Activated CD4-positive, alpha-beta memory T cell treated with anti-CD3 and anti-CD28 coated beads for 36 hours (primary cell): ENCODE measurements at places on chromosomes 11 and 22. TPM values are rescaled to one million over a fixed set of nuclear protein-coding genes. Genes with fewer than 3 reads are reported as not detected.
A peak's percentile ranks its signal among the peaks of the same experiment; 100 is the strongest.

DNA sequence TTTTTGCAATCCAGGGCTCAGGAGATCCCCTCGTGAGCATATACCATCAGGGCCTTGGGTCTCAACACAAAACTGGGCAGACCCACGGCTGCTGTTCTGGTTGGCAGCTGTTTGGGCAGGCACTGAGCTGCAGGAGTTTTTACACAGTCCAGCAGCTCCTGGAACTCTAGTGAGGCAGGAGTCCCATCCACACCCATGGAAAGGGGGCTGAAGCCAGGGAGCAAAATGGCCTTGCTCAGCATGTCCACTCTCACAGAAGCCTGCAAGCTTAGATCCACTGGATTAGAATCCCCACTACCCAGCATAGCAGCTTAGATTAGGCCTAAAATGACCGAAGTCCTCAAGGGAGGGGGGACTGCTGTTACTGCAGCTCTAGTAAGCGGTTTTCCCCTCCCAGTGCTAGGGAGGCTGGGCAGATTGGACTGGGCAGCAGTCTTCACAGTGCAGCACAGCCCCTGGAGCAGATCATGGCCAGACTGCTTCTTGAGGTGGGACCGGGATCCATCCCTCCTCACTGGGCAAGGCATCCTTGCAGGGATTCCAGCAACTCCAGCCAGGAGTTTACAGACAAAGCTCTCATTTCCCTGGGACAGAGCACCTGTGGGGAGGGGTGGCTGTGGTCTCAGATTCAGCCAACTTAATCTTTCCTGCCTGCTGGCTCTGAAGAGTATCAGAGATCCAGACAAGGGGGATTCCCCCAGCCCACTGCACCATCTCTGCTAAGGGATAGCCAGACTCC, 36.4 kb upstream of the CARD16 start:
- DNase-seq, result no peak

GRCh38 chr11:106957030-106957482, 61.2 kb downstream of the GUCY1A2 start:
- no peak for DNase-seq

DNA sequence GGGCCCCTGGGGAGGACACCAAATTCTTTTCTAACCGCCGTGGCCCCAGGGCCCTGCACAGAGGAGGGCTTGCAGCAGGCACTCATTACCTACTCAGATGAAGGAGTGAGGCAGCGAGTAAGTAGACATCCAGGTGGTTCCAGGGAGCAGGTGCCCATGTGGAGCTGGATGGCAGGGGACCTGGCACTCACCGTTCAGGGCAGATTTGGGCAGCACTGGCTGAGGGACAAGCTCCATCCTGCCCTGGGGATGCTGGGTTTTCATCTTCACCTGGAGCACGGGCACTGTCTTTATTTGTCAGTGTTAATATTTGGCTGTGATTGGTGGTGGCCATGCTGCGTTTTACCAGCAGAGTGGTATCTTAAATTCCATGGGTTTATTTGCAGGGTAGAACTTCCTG, 1182.7 kb downstream of the BRD1 start:
- no peak for DNase-seq

GRCh38 chr11:41458641-41459040, 811 bp downstream of the LRRC4C start:
- DNase-seq, result no peak

DNA sequence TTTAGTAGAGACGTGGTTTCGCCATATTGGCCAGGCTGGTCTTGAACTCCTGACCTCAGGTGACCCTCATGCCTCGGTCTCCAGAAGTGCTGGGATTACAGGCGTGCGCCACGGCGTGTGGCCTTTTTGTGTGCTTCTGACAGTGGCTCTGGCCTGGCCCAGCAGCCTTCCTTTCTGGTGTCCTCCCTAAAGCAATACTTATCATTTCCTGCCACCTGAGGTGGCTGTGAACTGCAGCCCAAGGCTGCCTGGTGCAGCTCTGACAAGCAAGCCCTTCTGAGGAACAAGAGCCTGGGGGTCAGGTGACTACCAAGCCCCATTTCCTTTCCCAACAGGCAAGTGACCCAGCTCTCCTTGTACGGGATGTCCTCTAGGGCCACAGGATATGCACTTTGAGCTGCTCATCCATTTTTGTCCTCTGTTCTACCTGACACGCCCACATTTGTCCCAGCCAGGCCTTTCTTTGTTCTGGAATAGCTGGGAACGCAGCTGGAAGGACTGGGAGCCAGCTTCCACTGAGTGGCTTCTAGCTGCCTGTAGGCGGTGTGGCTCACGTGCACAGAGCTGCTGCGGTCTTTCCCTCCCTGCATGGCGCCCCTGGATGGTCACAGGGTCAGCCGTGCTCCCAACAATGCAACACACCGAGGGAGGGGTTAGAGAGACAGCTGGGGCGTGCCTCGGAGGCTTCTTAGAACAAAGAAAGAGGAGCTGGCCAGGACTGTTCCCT, 12.3 kb upstream of the BID start:
- DNase-seq, result no peak

GRCh38 chr11:113504586-113504985, 29.4 kb upstream of the DRD2 start:
- no peak for DNase-seq

- no peak for DNase-seq
Measured at GRCh38 chr11:130865091-130865773, 51.0 kb downstream of the SNX19 start.

DNA sequence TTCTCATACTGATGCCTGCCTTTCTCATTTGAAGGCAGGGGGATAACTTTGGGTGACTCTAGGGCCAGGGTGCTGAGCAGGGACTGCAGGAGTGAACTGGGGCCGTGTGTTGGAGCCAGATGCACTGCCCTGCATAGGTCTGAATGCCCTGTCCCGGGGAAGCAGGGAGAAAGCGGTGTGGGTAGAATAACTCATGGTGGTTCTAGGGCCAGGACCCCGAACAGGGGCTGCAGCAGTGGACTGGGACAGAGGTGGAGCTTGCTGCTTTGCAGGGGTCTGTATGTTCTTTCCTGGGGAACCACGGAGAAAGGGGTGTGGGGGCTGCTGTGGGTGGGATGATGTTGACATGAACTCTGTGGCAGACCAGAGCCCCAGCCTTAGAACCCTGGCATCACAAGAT, 52.9 kb downstream of the GAB4 start:
- no peak for DNase-seq

GRCh38 chr11:107017433-107018218, 650 bp downstream of the GUCY1A2 start:
- DNase-seq, result peak; percentile 11

- DNase-seq, result no peak
Measured at GRCh38 chr22:29587938-29588699, 7.2 kb upstream of the NIPSNAP1 start.

Gene WBP2NL
- 0.82 TPM for total RNA-seq

GRCh38 chr22:48365386-48365785, 1462.3 kb downstream of the BRD1 start:
- DNase-seq, result no peak

DNA sequence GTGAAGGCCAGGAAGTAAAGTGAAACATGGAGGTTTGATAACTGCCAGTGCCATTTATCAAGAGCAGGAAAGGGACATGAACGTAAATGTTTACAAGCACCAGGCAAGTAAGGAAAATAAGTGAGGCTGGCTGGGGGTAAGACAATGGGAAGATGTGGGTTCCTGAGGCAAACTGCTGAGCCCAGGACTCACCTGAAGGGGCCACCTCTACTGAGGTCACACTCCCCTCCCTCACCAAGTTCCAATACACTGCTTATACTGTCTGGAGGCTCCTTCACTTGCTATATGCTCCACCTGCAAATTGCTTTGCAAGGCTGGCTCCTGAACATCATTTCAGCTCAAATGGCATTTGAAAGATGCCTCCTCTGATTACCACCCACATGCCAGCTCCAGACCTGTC, 10.3 kb upstream of the ZC3H12C start:
- DNase-seq, result no peak

DNA sequence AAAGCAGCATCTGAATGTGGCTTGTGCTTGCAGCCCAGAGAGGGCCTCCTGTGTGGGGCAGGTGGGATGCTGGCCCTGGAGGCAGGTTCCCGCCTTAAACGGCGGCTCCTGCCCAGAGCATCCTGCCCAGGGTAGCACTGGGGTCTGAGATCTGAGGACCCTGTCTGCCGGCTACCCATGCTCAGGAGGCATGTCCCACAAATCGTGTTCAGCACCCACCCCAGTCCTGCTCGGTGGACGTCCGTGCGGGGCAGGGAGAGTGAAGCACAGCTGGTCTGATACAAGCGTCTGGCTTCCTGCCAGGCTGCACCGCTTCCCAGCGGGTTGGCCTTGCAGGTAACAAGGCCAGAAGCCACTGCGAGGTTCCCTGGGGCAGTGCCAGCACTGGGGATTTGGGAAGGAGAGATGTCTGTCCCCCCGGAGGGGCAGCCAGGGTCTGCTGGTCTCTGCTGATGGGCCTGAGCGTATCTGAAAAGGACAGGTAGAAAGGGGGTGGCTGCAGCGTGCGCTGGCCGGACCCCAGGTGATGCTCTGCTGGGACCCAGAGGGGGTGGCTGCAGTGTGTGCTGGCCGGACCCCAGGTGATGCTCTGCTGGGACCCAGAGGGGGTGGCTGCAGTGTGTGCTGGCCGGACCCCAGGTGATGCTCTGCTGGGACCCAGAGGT, 3.6 kb downstream of the TRABD start:
- no peak for DNase-seq

DNA sequence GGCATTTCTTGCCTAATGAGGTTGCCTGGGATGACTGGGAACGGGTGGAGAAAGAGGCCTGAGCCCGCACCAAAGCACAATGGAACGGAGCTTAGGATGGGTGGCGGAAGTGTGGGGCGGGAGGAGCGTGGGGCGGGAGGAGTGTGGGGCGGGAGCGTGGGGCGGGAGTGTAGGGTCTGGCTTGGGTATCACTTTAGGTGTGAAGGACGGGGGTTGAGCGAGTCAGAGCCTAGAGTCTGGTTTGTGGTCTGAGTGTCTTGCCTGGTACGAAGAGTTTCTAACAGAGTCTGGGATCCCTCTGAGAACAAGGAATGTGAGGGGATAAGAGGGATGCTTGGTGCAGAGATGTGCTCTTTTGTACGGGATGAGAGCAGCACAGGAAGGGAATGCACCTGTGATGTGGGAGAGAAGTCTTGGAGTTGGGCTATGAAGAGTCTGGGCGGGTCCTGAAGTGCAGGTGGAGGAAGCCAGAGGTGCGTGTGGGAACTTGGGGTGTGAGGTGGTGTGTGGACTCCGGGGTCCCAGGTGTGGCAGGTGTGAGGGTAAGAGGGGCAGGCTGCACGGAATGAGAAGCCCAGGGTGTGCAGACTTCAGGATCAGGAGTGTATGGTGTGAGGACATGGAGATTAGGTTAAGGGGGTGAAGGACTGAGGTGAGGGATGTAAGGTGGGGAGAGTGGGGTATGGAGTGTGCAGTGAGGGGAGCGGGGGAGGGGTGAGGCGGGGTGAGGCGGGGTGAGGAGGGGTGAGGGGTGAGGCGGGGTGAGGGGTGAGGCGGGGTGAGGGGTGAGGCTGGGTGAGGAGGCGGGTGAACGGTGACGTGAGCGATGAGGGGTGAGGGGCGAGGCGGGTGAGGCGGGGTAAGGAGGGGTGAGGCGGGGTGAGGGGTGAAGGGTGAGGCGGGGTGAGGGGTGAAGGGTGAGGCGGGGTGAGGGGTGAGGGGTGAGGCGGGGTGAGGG, 1.0 kb downstream of the SYCE3 start:
- DNase-seq, result no peak

GRCh38 chr22:46006379-46007002, 29.5 kb upstream of the WNT7B start:
- DNase-seq, result peak; percentile 90

Gene TNNI2
- total RNA-seq, result not detected

DNA sequence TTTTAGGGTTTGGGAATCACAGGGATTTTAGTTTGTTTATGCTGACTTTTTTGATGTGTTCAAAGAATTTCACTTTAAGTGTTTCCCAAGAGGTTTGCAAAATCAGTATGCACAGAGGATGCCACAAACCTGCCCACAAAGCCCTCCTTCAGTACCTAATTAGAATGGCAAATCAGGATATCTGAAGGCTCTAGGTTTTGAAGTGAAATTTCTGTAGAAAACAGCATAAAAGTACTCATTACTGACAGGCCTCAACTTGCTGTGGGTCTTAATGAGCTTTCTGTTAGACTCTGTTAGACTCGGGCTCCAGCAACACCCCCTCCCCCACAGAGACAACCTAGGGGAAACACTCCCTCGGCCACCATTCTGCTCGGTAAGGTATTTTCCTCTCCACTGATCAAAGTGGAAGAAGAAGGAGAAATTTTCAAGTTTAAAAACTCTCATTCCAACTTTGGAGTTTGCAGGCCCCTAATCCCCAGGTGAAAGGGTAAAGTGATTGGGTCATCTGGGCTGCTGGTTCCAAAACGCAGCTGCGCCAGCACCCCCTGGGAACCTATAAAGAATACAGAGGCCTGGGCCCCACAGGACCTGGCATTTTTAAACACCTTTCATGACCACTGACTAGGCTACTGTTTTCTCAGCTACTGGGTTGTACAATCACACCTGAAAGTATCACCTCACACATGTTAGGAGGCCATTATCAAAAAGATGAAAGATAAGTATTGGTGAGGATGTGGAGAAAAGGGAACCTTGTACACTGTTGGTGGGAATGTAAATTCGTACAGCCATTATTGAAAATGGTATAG, 67.5 kb downstream of the PLEKHA7 start:
- DNase-seq, result peak; percentile 22

Gene GRIK4
- total RNA-seq, result not detected

DNA sequence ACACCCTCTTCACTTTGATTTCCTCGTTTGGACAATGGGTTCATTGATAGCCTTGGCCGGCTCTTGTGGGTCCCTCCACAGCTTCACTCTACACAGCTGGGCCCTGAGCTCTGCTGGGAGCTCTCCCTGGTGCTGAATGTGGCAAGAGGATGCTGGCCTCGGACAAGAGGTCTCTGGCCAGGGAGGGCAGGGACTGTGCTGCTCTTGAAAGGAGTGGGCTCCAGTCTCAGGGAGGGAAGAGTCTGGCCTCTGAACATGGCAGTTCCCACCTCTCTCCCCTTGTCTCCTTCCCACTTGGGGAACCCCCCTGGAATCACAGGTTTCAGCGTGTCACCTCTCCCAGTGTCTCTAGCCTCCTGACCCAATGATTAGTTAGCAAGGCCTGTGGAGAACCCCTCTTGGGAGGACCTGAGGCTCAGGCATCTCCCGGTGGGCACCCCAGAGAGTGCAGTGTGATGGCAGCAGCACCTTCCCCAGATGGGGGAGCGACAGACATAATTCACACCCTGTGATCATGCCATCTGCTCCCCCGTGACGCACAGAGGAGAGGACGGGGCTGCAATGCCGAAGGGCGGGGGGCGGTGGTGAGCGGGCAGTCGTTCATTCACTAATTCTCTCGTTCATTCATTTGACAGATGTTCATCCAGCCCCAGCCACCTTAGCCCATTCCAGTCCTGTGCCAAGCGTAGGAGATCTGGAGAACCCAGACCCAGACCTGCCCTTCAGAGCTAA, 2.8 kb upstream of the CABP7 start:
- peak; percentile 47 for DNase-seq

Gene UBQLNL
- total RNA-seq, result 0.17 TPM

Gene YAP1
- 0.71 TPM for total RNA-seq

DNA sequence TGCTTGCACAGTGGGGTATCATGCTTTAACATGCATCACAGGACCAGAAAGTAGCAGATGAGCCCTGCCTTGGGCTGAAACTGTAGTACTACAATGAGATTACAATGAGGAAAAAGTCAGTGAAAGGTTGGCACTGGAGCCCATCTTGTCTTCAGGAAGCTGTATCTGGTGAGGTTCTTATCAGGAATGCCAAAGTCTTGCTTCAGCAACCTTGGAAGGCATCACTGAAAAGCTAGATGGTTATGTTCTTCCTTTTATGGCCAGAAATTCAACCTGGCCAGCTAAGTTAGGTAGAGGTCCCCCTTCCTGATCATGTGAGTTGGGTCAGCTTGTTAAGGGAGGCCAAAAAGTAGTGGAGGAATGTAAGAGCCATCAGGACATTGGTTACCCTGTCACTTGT, 254.0 kb upstream of the FAT3 start:
- no peak for DNase-seq

Gene ANO3
- not detected for total RNA-seq

Gene MS4A12
- not detected for total RNA-seq

- no peak for DNase-seq
Measured at GRCh38 chr11:2178906-2179494, 7.4 kb upstream of the TH start.
